Ascending aorta (tissue), 2 donors: ENCODE measurements at places on chromosomes 11 and 22. TPM values are rescaled to one million over a fixed set of nuclear protein-coding genes. Genes with fewer than 3 reads are reported as not detected.
A peak's percentile ranks its signal among the peaks of the same experiment; 100 is the strongest.

GRCh38 chr11:78216571-78217287 lies 28.0 kb downstream of the USP35 start:
- no peaks in the 10 kb centered on the region for H3K4me1 ChIP-seq
- no peak overlapping the region for H3K4me3 ChIP-seq
- H3K27me3 ChIP-seq, result no peaks in the 10 kb centered on the region
- H3K36me3 ChIP-seq, result peaks cover 72% of the 10 kb centered on the region

DNA sequence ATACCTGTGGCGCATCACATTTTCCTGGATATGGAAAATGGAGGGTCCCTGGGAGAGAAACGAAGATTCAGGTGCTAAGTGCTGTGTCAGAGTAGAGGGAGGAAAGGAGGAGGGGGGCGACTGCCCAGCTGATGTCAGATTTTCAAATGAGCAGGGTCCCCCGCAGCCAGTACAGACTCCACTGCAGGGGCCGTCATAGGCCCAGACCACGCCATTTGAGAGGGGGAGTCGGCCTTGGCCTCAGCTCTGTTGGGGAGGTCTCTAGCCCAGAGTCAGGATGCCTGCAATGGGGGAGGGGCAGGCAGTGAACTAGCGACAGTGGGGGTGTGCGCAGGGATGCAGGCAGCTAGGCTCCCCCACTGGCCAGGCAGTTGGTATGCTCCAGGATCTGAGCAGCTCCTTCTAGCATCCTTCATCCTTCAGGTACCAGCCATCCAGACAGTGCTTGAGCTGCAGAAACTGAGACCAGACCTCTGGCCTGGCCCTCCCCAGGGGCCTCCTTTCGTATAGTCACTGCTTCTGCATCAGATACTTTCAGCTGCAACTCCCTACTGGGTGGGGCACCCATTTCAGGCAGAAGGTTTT lies at the start of the genes BSCL2 and GNG3:
Gene BSCL2, minus strand, starts transcription at position 148 of the 585 bp plus-strand sequence. CDS start 229 bp downstream, outside the sequence.
Gene GNG3, plus strand, starts transcription at position 400 of the 585 bp plus-strand sequence. CDS start 620 bp downstream, outside the sequence.
- H3K4me1 ChIP-seq, result peaks cover 8% of the 10 kb centered on the region
- peak within 1 kb of the TSS; percentile 75 for H3K4me3 ChIP-seq
- no peak for DNase-seq
- no peaks in the 10 kb centered on the region for H3K27me3 ChIP-seq

DNA sequence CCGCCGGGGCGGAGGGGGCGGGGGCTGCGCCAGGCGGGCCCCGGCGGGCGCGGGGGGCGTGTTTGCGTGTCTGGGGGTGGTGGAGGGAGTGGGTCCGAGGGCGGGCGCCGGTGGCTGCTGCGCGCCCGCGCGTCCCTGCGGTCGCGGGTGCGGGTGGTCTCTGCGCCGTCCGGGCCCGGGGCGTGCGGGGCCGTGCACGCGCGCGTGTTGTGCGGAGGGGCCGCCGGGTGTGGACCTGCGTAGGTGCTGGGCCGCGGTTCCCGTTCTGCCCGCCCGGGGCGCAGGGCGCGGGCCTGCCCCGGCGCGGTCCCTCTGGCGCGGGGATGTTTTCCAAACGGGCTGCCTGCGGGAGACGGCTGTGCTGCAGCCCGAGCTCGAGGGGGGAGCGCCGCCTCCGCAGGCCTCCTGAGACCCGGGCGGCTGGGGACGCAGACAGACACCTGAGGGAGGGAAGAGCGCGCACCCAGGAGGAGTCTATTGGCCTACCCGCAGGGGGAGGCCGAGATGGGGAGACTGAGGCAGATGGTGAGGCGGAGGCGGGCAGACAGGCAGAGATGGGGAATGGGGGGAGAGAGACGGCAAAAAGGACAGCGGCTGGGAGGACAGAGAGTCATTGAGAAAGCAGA lies 442 bp downstream of the PELI3 start:
- H3K27ac ChIP-seq, result no peak overlapping the region
- peak overlapping the region; percentile 77 for H3K4me3 ChIP-seq
- no peaks in the 10 kb centered on the region for H3K27me3 ChIP-seq
- DNase-seq, result peak; percentile 69
- peaks cover 12% of the 10 kb centered on the region for H3K36me3 ChIP-seq
- peaks cover 14% of the 10 kb centered on the region for H3K4me1 ChIP-seq

DNA sequence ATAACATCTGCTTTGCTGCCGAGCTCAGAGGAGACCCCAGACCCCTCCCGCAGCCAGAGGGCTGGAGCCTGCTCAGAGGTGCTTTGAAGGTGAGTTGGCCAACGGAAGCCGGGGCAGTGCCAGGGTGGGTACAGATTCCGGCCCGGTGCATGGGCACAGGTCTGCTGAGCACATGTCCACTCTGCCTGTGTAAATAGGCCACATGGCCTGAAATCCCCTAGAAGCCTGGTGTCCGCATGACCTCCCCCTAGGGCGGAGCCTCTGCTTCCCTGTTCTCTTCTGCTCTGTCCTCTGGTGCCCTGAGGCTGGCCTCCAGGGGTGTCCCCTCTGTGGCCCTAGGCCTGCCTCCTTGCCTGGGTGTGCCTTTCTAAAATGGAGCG lies 19.6 kb upstream of the TXNRD2 start:
- H3K4me3 ChIP-seq, result no peak overlapping the region
- H3K4me1 ChIP-seq, result peaks cover 14% of the 10 kb centered on the region
- peaks cover 13% of the 10 kb centered on the region for H3K36me3 ChIP-seq
- no peak overlapping the region for H3K27ac ChIP-seq
- no peak for DNase-seq

DNA sequence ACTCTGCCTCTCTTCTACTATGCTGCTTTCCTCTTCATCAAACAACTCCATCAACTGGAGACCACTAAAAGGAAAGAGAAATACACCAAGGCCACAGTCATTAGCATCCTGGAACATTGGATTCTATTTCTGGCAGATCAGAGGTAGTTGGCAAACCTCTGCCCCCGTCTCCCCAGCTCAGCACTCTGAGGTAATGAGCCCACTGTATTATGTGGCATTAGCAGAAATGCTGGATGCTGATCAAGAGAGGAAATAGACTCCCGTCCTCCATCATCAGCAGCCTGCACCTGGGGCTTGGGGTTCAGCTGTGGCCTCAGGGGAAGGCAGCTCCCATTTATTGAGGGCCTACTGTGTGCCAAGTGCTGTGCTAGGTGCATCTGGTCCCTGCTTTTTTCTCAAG lies 9.0 kb upstream of the RASD2 start:
- H3K36me3 ChIP-seq, result no peaks in the 10 kb centered on the region
- H3K27me3 ChIP-seq, result no peaks in the 10 kb centered on the region
- H3K4me1 ChIP-seq, result peaks cover 3% of the 10 kb centered on the region
- H3K4me3 ChIP-seq, result no peak overlapping the region

DNA sequence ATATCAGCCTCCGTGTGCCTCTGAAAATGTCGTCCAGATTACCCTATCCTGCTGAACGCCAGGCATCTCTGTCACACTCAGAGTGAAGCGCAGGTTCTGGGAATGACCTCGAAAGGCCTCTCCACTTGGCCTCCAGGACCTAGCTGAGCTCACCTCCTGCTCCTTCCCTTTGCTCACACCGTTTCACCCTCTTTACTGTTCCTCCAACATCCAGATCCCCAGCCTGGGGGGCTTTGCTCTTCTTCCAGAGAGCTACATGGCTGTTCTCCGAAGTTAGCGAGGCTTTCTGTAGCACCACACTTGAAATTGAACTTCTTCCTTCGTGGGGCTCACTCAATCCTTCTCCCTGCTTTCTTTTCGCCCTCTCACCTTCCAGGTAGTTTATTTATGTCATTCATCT lies 27.9 kb downstream of the GLB1L2 start:
- no peaks in the 10 kb centered on the region for H3K4me1 ChIP-seq
- H3K27ac ChIP-seq, result no peak overlapping the region
- no peak for DNase-seq
- no peak overlapping the region for H3K4me3 ChIP-seq
- H3K36me3 ChIP-seq, result no peaks in the 10 kb centered on the region

OR5D18 gene
- total RNA-seq, result not detected

GRCh38 chr11:13329670-13330356 lies 52.2 kb downstream of the BMAL1 start:
- no peaks in the 10 kb centered on the region for H3K36me3 ChIP-seq
- no peaks in the 10 kb centered on the region for H3K4me1 ChIP-seq
- H3K27me3 ChIP-seq, result no peaks in the 10 kb centered on the region
- DNase-seq, result no peak
- no peak overlapping the region for H3K4me3 ChIP-seq

DNA sequence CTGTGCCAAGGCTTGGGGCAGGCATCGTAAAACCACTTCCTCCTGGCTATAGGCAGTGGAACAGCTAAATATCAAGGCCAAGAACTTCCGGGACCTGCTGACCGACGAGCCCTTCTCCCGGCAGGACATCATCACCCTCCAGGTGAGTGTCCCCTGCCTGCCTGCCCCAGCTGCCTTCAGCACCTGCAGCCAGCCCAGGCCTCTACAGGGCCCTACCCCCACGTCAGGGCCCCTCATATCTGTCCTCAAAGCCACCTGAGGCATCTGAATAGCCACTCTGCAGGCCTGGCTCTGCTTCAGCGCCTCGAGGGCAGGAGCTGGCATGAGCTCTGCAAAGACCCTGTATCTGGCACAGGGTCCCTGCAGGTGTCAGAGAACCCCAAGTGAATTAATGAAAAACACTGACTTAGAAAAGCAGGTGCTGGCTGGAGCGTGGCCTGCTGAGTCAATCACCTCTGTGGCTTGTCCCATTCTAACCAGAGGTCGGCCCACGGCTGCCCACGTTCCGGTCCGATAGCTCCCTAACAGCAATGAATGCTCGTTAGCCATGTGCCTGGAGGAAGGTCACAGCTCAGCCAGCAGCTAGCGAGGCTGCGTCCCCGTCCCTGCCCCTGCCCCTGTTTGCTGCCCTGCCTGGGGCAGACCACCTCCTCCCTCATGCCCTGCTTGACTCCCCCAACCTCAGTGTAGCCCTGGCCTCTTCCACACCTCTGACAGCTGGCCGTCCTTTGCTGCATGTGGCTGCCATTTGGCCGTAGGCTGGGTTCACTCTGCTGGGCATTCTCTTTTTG lies 16.8 kb downstream of the PPIL2 start:
- DNase-seq, result no peak
- no peak overlapping the region for H3K4me3 ChIP-seq
- no peaks in the 10 kb centered on the region for H3K4me1 ChIP-seq

SMC1B gene
- total RNA-seq, result not detected

MMP8 gene
- not detected for total RNA-seq

- no peaks in the 10 kb centered on the region for H3K27me3 ChIP-seq
- no peaks in the 10 kb centered on the region for H3K36me3 ChIP-seq
- no peak for DNase-seq
- no peak overlapping the region for H3K27ac ChIP-seq
- no peak overlapping the region for H3K4me3 ChIP-seq
Observed at GRCh38 chr11:77287615-77288273, 13.7 kb downstream of the GDPD4 start.

DNA sequence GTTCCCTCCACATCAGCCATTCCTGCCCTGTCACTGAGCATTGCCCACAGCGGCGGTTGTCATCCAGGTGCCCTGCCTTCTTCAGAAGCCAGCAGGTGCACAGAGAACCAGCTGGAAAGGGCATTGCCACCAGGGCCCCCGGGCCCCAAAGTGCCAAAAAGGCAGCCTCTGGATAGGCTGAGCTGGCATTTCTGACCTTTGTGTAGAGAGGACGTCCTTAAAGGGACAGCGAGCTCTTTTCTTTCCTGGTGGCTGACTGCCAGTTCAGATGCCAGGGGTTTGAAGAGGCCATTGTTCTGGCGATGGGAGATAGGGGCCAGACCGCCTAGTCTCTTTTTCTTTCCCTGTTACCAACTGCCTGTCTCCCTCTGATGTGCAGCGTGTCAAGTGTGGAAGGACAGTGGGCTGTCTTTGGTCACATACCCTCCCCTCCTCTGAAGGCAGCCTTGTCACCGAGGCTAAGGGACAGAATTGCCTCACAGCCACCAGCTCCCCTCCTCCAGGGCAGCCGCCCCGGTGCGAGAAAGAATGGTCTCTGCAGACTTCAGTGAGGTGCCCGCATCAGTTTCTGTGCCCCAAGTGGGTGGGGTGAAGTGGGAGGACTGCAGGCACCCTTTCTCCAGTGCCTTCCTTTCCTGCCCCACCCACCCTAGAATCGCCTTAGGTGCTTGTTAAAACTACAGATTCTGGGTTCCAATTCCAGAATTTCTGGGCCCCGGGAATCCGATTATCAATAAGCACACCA lies 109.6 kb downstream of the SCN3B start:
- H3K4me3 ChIP-seq, result no peak overlapping the region
- no peaks in the 10 kb centered on the region for H3K4me1 ChIP-seq
- no peaks in the 10 kb centered on the region for H3K27me3 ChIP-seq
- no peaks in the 10 kb centered on the region for H3K36me3 ChIP-seq
- H3K27ac ChIP-seq, result no peak overlapping the region

SNX32 gene
- not detected for total RNA-seq

GRCh38 chr11:86162239-86162638 lies 82.3 kb upstream of the EED start:
- H3K4me1 ChIP-seq, result no peaks in the 10 kb centered on the region
- no peaks in the 10 kb centered on the region for H3K36me3 ChIP-seq
- H3K4me3 ChIP-seq, result no peak overlapping the region
- peak overlapping the region; percentile 51 for H3K27ac ChIP-seq
- DNase-seq, result peak; percentile 53
- H3K27me3 ChIP-seq, result no peaks in the 10 kb centered on the region

DNA sequence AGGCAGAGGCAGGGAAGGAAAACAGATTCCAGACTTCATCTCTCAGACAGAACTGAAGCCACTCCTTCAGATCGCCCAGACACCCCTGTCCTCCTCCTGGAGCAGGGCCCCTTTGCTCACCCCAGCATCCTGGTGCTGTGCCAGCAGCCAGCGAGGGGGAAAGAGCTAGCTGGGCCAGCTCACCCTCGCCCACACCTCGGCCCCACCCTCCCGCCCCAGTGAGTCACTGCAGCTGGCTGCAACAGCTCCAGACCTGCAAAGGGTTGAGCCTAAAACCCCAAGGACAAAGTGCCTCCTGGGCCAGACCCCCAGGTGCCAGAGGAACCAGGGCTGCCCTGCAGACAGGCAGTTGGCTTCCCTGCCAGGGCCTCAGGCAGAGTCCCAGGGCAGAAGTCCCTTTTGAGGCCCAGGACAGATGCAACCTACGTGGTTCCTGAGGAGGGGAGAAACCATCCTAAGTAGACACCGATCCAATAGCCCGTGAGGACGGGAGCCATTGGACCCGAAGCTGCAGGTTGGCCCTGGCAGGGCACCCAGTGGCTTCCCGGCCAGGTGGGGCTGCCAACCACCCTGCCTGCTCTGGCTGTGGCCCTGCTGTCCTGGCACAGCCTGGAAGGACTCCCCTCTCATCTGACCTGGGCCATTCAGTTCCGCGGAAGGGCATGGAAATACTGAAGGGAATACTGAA lies 7.2 kb downstream of the AHNAK start:
- DNase-seq, result peak; percentile 85
- peaks cover 21% of the 10 kb centered on the region for H3K36me3 ChIP-seq
- H3K27ac ChIP-seq, result peak overlapping the region; percentile 96
- H3K4me3 ChIP-seq, result peak overlapping the region; percentile 39
- no peaks in the 10 kb centered on the region for H3K27me3 ChIP-seq

DNA sequence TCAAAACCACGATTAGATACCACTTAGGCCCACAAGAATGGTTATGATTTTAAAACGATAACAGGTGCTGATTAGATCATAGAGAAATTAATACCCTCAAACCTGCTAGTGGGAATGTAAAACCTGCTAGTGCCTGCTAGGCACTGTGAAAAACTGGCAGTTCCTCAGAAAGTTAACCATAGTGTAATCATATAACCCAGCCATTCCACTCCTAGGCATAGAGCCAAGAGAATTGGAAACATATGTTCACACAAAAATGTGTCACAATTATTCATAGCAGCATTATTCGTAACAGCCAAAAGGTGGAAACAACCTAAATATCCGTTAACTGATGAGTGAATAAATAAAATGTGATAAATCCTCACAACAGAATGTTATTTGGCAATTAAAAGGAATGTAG lies 122.2 kb upstream of the SYN3 start:
- no peaks in the 10 kb centered on the region for H3K27me3 ChIP-seq
- H3K4me1 ChIP-seq, result no peaks in the 10 kb centered on the region
